ENCODE measurements at places on chromosomes 1 and 21.

- DNase-seq, result no peak
These were observed 90.1 kb upstream of the ACTRT2 start for GRCh38 chr1:2930913-2931723.

- DNase-seq, result peak; percentile 64
These were observed 499 bp upstream of the SH3GLB1 start for GRCh38 chr1:86703696-86704457.

DNA sequence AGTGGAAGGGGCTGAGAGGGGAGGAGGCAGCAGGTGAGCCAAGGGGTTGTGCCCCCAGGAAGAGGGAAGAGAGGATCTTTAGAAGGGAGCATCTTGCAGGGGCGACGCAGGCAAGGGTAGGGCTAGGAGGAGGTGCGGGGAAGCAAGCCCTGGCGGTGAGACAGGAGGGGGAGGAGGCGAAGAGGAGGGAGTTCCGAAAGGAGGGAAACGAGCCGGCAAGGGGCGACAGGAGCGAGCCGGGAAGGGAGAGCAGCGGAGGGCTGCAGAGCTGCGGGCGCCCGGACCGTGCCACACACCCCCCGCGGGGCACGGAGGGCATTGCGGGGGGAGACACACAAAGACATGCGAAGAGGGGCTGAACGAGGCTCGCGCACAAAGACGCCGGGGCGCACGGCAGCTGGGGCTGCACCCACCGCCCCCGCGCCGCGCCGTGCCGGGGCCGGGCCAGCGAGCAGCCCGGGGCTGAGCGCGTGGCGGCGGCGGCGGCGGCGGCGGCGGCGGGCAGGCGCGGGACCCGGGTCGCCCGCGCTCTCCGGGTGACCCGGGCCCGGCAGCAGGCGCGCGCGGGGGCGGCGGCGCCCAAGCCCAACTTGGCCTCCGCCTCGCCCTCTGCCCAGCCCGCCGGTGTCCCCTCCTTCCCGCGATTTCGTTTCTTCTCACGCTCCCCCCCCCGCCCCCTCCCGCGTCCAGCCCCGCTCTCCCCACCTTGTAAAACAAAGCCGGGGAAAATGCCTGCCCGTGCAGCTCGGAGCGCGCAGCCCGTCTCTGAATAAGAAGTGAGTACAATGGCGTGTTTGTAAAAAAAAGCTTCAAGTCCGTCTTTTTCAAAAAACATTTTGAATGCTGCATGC is at the start of gene KCNK2:
KCNK2 (plus strand) TSS at position 206 of the 851 bp plus-strand sequence. CDS start 649 bp downstream, outside the sequence.
- no peak for DNase-seq

DNA sequence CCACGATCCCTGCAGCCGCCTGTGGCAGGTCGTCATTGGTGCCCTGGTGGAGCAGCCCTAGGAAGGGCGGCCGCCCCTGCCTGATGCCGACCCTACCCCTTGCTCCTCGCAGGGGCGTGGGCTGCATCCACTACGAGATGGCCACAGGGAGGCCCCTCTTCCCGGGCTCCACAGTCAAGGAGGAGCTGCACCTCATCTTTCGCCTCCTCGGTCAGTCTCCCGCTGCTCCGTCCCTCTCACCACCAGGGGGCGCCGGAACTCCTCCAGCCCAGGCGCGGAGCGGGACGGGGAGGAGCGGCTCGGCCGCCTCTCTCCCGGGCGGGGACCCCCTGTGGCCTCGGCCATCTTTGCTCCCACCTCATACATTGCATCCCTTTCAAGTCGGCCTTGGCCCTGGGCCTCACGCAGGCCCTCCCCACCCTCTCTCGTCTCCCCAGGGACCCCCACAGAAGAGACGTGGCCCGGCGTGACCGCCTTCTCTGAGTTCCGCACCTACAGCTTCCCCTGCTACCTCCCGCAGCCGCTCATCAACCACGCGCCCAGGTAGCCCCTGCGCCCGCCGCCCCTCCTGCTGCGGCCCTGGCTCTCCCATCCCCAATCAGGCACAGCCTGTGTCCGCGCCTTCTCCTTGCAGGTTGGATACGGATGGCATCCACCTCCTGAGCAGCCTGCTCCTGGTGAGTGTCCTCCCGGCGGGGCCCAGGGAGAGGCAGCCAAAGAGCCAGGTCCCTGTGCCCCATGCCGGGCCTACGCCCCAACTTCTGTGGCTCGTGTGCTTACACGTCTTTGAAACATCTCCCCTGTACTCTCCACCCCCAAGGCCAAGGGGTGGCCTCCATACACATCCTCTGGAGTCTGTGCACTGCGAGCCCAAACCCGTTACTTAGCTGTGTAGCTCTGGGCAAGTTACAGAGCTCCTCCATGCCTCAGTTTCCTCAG is 24.7 kb downstream of the CDK18 start:
- peak; percentile 32 for DNase-seq

DNA sequence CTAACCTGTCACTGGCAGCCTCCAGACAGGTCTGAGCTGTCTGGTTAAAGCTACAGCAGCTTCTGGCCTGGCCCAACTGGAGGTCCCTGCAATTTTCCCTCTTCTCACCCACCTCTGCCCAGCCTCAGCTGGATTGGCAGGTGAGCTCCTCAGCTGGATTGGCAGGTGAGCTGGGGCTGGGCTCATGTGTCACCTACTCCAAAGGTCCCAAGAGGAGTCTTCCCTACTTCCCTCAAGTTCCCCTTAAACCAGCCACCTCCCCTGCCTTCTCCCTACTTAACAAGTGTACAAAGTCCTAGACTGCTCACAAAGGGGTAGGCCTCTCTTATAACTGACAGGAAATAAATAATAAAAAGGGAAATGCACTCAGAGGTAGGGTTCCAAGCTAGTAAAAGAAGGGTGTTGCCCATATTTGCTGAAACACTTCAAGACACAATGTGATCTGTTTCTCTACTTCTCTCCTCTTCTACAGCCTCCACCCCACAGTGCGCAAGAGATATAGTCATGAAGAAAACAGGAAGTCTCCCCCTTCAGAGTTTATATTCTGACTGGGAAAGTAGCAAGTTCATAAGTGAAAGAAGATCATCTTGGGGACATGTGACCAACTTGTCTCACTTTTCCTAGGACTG is at the start of gene GPA33:
GPA33 (minus strand) TSS at position 64 of the 629 bp plus-strand sequence. CDS start 90 bp downstream, outside the sequence.
- no peak for DNase-seq

DNA sequence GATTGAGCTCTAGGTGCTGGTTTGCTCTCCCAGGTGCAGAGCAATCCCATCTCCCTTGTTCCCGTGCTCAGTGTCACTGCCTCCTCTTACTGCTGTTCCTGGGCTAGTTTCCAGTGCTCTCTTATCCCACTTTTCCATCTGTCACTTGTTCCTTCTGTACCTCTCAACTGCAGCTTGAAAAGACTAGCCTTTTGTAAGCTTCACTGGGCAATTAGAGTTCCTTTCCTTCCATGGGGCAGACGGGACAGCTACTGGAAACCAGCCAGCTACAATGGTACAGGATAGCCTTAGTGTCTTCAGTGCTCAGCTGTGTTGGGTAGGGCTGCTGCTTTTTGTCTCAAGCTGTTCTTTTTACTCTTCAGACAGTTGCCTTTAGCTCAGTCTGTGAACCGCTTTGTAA is 31.6 kb downstream of the AGT start:
- no peak for DNase-seq

- DNase-seq, result peak; percentile 95
These were observed at the start of gene PTP4A2 for GRCh38 chr1:31938184-31938975. Gene PTP4A2, minus strand, starts transcription at chr1:31938368. Its CDS starts 19,303 bp downstream, at chr1:31919065.

DNA sequence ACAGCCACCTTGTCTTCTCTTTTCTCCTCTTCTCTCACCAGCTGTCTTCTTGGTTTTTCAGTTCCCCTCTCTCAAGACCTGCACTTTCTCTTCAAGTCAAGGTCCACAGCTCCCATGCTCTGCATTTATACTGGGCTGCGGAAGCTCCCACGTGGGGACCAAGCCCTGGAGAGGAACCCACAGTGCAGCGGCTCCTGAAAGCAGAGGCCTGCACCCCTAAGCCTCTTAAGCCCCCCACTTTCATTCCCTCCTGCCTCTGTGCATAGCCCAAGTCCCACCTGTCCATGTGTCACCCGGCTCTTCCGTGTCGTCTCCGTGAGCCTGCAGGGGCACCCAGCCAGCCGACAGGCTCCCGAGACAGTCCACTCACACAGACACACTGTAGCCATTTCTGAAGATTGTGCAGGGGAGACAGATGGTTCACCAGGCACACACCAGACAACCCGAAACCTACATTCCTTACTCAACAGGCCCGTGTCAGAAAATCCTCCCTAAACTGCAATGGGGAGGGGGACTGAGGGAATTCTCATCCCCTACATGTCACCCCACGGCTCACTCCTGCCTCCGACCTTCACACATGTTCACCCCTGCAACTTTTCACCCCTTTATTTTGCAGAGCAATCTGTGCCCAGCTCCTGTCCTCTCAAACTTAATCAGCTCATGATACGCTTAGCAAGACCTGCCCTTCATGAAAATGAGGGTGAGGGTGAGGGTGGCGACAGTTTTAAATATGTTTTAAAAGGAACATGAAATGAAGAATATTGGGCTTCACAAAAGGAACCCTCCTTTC is 6.3 kb downstream of the MX2 start:
- no peak for DNase-seq

DNA sequence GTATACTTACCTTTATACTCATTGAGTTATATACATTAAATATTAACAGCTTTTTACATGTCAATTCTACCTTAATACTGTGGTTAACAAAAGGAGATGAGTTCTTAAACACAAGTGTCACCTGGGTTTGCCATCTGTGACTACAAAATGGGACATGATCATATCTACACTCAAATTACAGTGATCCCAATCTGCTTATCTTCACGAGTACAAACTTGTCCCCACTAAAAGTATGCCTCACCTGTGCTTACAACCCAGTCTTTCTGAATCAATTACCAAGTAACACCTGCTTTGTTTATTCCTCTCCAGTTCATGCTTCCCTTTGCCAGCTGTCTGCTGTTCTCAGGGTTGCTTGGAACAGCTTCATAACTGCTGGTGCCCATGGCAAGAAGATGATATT is 8.8 kb downstream of the CD1E start:
- DNase-seq, result no peak

DNA sequence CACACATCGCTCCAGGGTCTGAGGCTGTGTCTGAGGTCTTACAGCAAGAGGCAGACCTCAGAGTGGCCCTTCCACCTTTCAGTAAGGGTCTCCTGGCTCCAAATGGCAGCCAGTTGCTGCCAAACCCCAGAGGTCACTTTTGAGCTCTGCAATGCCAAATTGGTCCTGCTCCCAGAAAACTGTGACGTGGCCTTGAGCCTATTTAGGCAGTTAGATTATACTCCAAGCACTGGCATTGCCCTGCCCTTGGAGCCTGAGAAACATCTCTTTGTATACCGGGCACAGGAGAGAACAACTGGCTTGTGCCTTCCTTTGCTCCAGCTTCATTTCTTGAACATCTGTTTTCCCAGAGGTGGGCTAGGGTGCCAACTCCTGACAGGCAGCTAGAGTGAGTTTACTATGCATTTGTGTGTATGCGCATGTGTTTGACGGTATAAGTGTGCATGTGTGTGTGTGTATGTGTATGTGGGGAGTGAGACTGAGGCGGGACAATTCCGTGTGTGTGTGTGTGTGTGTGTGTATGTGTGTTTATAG is 134.5 kb downstream of the IER5 start:
- DNase-seq, result no peak

DNA sequence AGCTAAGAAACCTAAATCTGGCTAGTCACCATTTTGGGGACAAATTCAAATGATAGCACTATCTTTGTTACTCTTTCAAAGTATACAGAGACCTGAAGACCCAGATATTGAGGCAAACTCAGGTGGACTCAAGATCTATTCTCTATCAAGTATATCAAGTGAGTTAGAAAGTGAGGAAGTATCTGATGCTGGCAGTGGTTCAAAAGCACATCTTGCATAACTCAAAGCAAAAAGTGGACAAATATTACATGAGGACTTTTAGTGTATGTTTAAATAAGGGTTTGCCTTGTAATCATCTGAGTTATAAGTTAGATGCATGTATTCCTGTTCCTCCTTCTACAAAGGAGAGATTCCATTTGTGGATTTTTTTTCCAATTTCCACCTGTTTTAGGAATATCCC is 338.4 kb downstream of the DISC1 start:
- no peak for DNase-seq

- DNase-seq, result peak; percentile 6
These were observed 78.8 kb upstream of the NR5A2 start for GRCh38 chr1:199948587-199949280.

DNA sequence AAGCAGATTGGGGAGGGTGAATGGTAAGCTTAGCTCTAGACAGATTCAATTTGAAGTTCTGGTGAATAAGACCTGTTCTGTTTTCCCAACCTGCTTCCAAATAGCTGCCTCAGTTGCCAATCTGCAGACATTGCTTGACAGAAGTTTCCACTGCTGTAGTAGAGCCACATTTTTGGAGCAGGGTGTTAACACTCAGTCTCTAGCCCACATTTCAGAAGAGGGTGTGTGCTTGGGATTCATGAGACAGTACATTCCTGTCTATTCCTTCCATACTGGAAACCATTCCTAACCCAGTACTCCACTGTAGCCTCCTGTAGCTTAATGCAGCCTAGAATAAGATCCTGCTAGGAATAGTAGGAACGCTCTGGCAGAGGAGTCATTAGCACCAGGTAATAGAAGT is 450.5 kb downstream of the NUF2 start:
- no peak for DNase-seq

DNA sequence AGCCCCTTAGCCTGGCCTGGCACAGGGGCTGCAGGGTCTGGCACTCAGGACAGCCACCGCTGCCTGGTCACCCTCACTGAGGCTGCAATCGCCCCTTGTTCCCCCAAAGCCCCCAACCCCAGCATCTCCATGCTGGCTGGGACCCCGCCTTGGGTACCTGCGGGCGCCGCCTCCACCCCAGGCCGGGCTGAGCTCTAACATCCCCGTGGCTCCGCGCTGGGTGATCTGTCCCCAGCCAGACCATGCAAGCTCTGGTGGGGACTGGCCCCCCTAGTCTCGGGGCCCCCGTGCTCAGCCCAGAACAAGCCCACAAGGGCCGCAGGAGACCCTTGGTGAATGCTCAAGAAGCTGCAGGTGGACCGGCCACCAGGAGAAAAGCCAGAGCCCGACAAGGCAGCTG is 62.4 kb downstream of the MEGF6 start:
- DNase-seq, result no peak

DNA sequence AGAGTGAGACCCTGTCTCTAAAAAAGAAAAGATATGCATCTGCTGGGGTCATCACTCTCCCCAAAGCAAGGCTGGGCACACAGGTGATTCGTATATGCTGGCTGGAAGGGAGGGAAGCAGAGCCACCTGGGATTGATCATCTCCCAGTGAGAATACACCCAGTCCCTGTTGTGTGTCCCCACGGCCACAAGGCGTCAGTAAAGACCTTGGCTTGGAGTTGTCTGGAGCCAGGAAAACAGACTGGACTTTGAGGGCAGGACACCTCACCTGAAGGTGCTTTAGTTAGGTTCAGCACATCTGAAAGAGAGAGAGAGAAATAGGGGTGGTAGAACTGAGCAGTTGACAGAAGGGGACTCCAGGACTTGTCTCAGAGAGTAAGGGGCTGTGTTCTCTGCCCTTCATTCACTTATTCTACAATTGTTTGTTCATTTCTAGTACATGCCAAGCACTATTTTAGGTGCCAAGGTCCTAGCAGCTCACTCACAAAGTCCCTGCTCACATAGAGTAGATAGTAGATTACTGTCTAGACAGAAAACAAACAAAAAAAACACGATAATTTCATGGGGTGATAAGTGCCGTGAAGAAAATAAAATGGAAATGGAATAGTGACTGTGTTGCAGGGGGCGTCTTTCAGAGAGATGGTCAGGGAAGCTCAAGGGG is 13.5 kb downstream of the CITED4 start:
- peak; percentile 75 for DNase-seq
